ENCODE measurements at places on chromosomes 5 and 9.

- no peak for DNase-seq
These were observed 9.6 kb downstream of the PFDN1 start for GRCh38 chr5:140293091-140293848.

- DNase-seq, result no peak
These were observed 478.8 kb upstream of the ADAMTS16 start for GRCh38 chr5:4661326-4661725.

GRCh38 chr9:113701774-113702755 is 174.0 kb upstream of the ZNF618 start:
- DNase-seq, result no peak

- no peak for DNase-seq
These were observed 316.7 kb upstream of the TLE4 start for GRCh38 chr9:79254900-79255650.

GRCh38 chr9:121284733-121285451 is 16.9 kb downstream of the GSN start:
- DNase-seq, result no peak

DNA sequence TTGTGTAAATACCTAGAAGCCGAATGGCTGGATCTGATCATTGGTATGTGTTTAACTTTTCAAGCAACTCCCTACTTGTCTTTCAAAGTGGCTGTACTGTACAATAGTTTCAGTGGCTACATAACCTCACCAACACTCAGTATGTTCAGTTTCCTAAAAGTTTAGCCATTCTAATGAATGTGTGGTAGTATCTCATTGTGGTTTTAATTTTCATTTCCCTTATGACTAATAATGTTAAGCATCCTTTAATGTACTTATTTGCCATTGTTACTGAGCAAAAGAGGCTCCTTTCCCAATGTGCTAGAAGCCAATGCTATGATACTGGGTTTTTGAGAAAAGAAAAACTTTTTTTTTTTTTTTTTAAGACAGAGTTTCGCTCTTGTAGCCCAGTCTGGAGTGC is 27.8 kb upstream of the ALDOB start:
- DNase-seq, result no peak

DNA sequence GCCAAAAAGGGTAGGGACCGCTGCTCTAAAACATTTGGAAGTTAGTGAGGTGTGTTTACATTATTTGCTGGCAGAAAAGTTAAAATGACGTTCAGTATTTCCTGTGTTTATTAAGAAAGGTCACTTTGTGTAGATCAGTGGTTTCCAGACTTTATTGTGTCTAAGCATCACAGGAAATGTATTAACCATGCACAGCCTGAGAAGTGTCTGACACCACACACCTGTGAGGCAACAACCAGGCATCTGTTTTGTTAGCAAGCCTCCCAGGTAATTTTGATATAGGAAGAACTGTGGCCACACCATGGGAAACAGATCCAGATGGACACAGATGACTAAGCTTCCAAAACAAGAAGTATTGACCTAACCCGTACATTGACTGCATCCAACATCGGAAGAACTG is 12.0 kb downstream of the TTC1 start:
- no peak for DNase-seq

DNA sequence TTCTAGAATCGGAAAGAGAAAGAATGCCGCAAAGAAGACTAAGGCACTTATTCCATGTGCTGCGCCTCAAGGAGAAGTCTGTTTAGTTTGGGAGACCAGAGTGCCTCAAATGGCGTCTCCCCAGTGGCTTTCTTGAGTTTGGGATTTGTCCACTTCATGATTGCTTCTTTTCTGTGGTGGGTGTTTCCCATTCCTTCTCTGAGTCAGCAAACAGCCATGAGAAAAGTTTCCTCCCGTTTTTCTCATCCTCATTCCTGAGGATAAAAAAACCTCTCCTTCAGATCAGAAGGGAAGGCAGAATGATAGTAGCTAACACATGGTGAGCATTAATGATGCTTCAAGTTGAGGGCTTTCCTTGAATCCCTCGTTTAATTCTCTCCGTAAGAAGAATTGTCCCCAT is 275.9 kb upstream of the WWC1 start:
- DNase-seq, result no peak

All from stimulated activated CD8-positive, alpha-beta memory T cell treated with anti-CD3 and anti-CD28 coated beads, Interleukin-7, amount 100 ng/mL, for 1 hour (primary cell).